H1 (cell line): ENCODE measurements at places on chromosomes 1 and 21. TPM values are rescaled to one million over a fixed set of nuclear protein-coding genes. Genes with fewer than 3 reads are reported as not detected.
A peak's percentile ranks its signal among the peaks of the same experiment; 100 is the strongest.

GRCh38 chr1:41361495-41362356 lies 492 bp downstream of the FOXO6 start:
- H3K27ac ChIP-seq: no peak overlapping the region
- peaks cover 38% of the 10 kb centered on the region for H3K27me3 ChIP-seq
- peak overlapping the region; percentile 40 for H3K4me3 ChIP-seq
- H3K36me3 ChIP-seq: no peaks in the 10 kb centered on the region

GRCh38 chr1:11907275-11908094 lies 18.7 kb downstream of the KIAA2013 start:
- no peaks in the 10 kb centered on the region for H3K36me3 ChIP-seq
- DNase-seq: peak; percentile 96
- H3K4me1 ChIP-seq: no peaks in the 10 kb centered on the region
- H3K27ac ChIP-seq: peak overlapping the region; percentile 100
- no peak overlapping the region for H3K4me3 ChIP-seq

DNA sequence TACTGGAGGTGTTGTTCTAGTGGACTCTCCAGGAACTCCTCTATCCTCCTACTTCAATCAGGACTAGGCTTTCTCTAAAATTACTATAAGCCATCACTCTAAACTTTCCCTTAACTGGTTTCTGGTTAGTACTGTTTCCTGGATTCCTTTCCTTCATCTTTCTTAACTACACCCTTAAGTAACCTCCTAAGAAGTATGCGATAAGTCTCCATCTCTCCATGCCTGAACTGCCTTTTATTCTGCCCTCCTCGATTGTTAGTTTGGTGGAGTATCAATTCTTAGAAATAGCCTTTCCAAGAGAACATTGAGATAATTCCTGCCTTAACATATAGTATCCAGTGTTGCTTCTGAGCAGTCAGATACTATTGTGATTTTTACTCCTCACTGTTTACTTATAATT lies 162.9 kb upstream of the PDE4B start:
- H3K27ac ChIP-seq: no peak overlapping the region
- H3K4me1 ChIP-seq: no peaks in the 10 kb centered on the region
- no peaks in the 10 kb centered on the region for H3K27me3 ChIP-seq

The DEPDC1 gene
- 36.7 and 46.5 TPM in 2 replicates for total RNA-seq

The PTPRU gene
- 41.8 and 55.3 TPM in 2 replicates for total RNA-seq

GRCh38 chr1:30762152-30762929 lies 4.8 kb upstream of the LAPTM5 start:
- no peak overlapping the region for H3K4me3 ChIP-seq
- peaks cover 8% of the 10 kb centered on the region; the same call in 1 of the 2 replicates for H3K4me1 ChIP-seq
- no peaks in the 10 kb centered on the region for H3K27me3 ChIP-seq
